ENCODE measurements at places on chromosomes 6 and 20.

GRCh38 chr6:134466771-134467525 is 149.0 kb upstream of the SGK1 start:
- no peaks in the 10 kb centered on the region for H3K27me3 ChIP-seq
- peaks cover 3% of the 10 kb centered on the region for H3K4me1 ChIP-seq
- H3K27ac ChIP-seq = no peak overlapping the region

GRCh38 chr6:19478992-19479391 is 358.2 kb upstream of the ID4 start:
- H3K27ac ChIP-seq = no peak overlapping the region
- no peaks in the 10 kb centered on the region for H3K36me3 ChIP-seq
- DNase-seq = no peak
- no peaks in the 10 kb centered on the region for H3K27me3 ChIP-seq

DNA sequence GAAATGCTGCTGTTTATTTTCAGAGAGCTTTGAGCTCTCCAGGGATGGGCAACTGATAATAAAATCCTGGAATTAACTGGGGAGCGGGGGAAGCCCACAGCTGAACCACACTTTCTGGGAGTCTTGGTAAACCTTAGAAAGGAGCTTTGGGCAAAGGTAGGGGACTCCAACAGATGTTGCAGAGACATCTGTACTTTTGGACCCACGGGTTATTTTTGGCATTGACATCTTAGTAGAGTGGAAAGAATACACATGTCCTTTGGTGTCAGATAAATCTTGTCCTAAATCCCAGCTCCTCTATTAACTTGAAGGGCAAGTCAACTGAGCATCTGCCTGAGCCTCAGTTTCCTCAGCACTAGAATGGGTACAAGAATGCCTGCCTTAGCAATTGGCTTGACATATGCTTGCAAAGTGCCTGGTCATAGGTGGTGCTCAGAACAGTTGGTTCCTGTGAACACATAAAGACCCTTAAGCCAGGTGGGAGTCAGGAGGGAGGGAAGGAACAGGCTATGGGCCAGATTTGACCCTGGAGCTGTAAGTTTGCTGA is 5.8 kb downstream of the SLC22A3 start:
- no peaks in the 10 kb centered on the region for H3K36me3 ChIP-seq
- H3K27ac ChIP-seq = no peak overlapping the region
- H3K4me1 ChIP-seq = peaks cover 7% of the 10 kb centered on the region
- no peak for DNase-seq

DNA sequence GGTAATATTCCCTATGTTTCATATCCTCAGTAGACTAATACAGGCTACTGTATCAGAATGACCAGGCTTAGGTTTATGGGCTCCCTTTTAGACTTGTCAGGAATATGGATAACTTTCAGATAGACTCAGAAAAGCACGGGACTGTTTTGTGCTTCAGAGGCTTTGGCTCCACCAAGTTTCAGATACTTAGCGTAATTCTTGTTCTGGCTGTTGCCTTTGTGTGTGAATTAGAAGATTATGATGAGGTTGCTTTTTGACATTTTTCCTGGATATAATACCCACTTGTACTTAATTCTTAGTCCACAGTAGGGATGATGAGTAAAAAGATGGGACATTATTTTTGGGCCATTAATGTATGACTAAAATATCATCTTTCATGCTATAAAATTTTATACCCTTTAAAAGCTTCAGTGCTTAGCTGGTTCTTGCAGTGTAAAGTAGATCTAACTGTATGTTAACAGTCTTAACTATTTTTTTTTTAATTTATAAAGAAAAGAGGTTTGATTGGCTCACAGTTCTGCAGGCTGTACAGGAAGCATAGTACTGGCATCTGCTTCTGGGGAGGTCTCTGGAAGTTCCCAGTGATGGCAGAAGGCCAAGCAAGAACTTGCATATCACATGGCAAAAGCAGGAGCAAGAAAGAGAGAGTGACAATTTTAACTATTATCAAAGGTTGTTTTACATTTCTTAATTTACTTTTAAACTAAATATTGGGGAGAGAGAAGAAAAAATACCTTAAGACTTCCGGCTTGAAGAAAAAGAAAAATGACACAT is 120.7 kb downstream of the ZFAND3 start:
- no peak overlapping the region for H3K4me3 ChIP-seq
- DNase-seq = no peak
- H3K27ac ChIP-seq = no peak overlapping the region
- H3K27me3 ChIP-seq = no peaks in the 10 kb centered on the region
- H3K4me1 ChIP-seq = peaks cover 30% of the 10 kb centered on the region
- no peaks in the 10 kb centered on the region for H3K36me3 ChIP-seq

- no peak overlapping the region for H3K4me3 ChIP-seq
- peaks cover 2% of the 10 kb centered on the region for H3K27me3 ChIP-seq
- no peaks in the 10 kb centered on the region for H3K36me3 ChIP-seq
Observed at GRCh38 chr20:18004384-18005031, 35.7 kb downstream of the MGME1 start.

GRCh38 chr6:134529921-134530320 is 212.0 kb upstream of the SGK1 start:
- no peak for DNase-seq
- no peak overlapping the region for H3K4me3 ChIP-seq
- peaks cover 3% of the 10 kb centered on the region for H3K36me3 ChIP-seq
- H3K27ac ChIP-seq = no peak overlapping the region
- H3K4me1 ChIP-seq = peaks cover 29% of the 10 kb centered on the region
- peaks cover 7% of the 10 kb centered on the region for H3K27me3 ChIP-seq

DNA sequence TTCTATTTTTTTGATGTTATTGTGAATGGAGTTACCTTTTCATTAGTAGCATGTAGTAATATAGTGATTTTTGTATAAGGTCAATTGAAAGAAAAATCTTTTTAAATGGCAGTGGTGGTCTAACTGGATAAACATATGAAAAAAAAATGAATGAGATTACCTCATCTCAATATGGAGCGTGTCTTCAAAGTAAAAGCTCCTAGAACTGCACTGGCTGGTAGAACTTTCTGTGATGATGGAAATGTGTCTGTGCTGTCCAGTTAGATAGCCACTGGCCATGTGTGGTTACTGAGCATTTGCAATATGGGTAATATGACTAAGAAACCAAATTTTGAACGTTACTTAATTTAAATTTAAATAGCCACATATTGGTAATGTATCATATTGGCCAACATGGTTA is 44.1 kb downstream of the MRAP2 start:
- no peaks in the 10 kb centered on the region for H3K36me3 ChIP-seq
- H3K27ac ChIP-seq = no peak overlapping the region
- no peak overlapping the region for H3K4me3 ChIP-seq
- DNase-seq = no peak
- peaks cover under 1% of the 10 kb centered on the region for H3K27me3 ChIP-seq

DNA sequence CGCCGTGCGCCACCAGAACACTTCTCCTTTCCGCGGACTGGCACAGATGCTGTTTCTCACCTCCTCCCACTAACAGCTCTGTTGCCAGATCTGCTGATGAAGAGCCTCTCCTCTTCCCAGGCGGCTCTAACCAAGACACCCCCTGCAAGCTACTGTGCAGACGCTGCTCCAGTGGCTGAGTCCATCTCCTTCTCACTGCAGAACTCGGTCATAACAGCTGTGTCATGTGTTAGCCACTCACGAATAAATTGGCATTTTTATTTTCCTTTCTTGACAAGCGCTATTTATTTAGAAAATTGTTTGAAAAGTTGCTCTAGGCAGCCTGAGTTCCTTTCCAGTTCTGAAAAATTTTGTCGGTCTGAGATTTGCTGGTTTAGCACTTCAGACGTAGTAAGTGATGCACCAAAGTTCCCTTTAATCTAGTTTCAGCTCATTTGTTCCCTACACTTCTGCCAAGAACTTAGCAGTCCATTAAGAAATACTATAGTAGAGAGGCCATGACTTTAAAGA is 12.8 kb upstream of the PLEKHG1 start:
- H3K27me3 ChIP-seq = peaks cover 17% of the 10 kb centered on the region
- no peak for DNase-seq
- no peak overlapping the region for H3K4me3 ChIP-seq
- no peaks in the 10 kb centered on the region for H3K36me3 ChIP-seq

- no peak overlapping the region for H3K27ac ChIP-seq
- peak; percentile 29 for DNase-seq
- no peaks in the 10 kb centered on the region for H3K4me1 ChIP-seq
- H3K4me3 ChIP-seq = no peak overlapping the region
- no peaks in the 10 kb centered on the region for H3K36me3 ChIP-seq
Observed at GRCh38 chr20:24694157-24694726, 224.8 kb downstream of the SYNDIG1 start.

DNA sequence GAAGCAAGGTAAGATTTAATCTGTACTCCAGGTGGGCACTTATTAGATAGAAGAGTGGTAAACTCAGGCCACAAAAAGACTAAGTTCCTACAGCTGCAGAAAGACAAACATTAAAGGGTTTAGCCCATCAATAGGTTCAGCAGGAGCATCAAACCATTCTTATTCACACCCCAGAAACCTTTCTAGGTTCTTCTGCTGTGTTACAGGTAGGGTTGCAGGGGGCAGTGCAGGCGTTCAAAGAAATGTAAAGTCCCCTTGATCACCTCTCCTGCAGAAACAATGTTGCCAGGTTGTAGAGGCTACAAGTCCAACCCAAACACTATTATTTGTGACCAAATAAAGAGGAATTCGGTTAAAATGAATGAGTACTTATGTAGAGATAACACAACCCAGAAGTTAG is 31.8 kb downstream of the PHACTR1 start:
- H3K4me1 ChIP-seq = no peaks in the 10 kb centered on the region
- H3K27me3 ChIP-seq = peaks cover 25% of the 10 kb centered on the region
- no peak overlapping the region for H3K27ac ChIP-seq
- no peak for DNase-seq
- no peak overlapping the region for H3K4me3 ChIP-seq

DNA sequence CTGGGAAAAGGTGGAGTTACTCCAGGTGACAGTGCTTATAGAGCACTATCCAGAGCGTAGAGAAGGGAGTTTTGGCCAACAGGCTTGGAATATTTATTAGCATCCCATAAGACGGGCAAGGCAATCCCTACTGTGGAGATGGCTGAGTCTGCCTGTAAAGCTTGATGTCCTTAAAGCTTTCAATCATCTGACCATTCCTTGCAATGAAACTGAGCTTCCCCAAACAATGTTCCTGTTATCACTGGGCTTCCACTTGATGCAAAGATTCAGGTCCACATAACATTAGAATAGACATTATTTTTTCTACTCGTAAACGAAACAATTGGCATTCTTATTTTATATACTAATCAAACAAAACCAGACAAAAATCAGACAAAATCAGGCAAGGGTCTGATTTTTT is 48.4 kb upstream of the PIM1 start:
- no peak for DNase-seq
- peaks cover 3% of the 10 kb centered on the region for H3K4me1 ChIP-seq
- no peaks in the 10 kb centered on the region for H3K36me3 ChIP-seq
- no peak overlapping the region for H3K27ac ChIP-seq
- peaks cover under 1% of the 10 kb centered on the region for H3K27me3 ChIP-seq

DNA sequence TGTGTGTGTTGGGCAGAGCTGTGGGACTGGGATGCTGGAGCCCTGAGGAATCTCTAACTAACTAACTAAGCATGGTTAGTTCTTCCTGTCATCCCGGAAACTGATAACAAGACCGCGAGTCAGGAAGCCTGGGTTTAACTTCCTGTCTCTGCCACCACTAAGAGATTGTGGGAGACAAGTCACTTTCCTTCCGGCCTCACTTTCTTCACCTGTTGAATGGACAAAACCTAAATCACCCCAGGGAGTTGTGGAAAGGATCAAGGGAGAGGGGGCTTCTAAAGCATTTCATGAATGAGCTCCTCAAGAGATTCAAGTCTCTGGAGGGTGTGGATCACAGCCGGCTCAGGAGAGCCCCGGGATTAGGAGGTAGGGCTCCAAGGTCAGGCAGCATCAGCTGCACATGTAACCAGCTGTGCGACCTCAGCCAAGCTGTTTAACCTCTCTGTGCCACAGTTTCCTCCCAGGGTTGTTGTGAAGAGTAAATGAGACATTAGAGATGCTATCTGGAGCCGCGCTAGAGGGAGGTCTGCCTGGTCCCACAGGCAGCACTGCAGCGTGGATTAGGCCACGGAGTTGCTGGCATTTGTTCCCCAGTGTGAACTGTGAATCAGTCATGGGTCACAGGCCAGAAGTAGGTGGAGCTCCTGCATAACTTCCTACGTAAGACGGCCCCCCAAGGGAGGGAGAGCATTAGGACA is 105.1 kb downstream of the TOX2 start:
- H3K36me3 ChIP-seq = no peaks in the 10 kb centered on the region
- H3K4me3 ChIP-seq = peak overlapping the region; percentile 27
- peak overlapping the region; percentile 76 for H3K27ac ChIP-seq

- peaks cover 19% of the 10 kb centered on the region for H3K27me3 ChIP-seq
- peaks cover 11% of the 10 kb centered on the region for H3K4me1 ChIP-seq
- H3K27ac ChIP-seq = no peak overlapping the region
- H3K4me3 ChIP-seq = no peak overlapping the region
- DNase-seq = no peak
Observed at GRCh38 chr6:140567466-140567865, 1193.0 kb upstream of the CITED2 start.

- no peak overlapping the region for H3K27ac ChIP-seq
- H3K36me3 ChIP-seq = no peaks in the 10 kb centered on the region
- peak; percentile 57 for DNase-seq
- H3K4me1 ChIP-seq = peaks cover 9% of the 10 kb centered on the region
- H3K4me3 ChIP-seq = no peak overlapping the region
Observed at GRCh38 chr6:143337201-143337949, 113.1 kb downstream of the ADAT2 start.

DNA sequence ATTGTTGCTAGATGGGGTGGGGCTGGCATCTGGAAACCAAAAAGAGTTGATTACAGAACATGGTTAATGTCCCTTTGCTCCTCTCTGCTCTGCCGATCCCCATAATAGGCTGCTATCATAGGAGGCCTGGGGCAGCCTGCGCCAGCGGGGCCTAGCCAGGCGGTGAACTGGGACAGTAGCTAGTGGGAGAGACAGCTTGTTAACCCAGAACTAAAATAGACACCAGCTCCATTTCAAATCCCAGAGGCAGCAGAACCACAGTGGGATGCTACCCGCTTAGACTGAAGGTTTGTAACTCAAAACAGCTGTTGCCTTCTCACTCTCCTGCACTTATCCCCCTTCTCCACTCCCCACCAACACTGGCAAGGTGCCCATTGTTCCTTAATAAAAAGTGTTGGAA is 98.5 kb downstream of the SSR1 start:
- H3K27me3 ChIP-seq = no peaks in the 10 kb centered on the region
- no peak for DNase-seq
- H3K4me1 ChIP-seq = peaks cover 22% of the 10 kb centered on the region

DNA sequence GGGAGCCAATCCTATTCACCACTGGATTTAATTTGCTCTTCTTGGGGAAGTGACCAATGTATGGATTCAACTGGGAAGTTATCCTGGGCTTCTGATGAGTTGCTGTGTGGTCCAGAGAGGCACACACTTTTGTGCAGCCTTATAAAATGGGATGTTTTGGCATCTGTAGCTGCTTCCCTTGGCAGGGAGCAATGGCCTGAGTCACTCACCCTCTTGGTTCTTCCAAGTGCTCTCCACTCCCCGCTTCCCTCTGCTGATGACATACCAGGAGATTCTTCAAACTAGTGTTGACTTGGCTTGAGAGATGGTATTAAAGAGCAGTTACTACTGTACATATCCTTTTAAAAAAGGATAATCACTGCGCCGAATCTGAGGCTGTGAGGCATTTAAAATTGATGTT is 105.8 kb downstream of the JARID2 start:
- no peaks in the 10 kb centered on the region for H3K27me3 ChIP-seq
- H3K4me3 ChIP-seq = no peak overlapping the region
- DNase-seq = no peak
- H3K27ac ChIP-seq = no peak overlapping the region
- peaks cover 22% of the 10 kb centered on the region for H3K4me1 ChIP-seq

Data from activated CD8-positive, alpha-beta memory T cell treated with anti-CD3 and anti-CD28 coated beads, Interleukin-2, amount 10 ng/mL, durations not matched to agents 7 days and 5 days (primary cell).